ENCODE measurements at places on chromosomes 1 and 21.

GRCh38 chr1:246092136-246092535, 414.9 kb downstream of the SMYD3 start:
- DNase-seq: no peak

DNA sequence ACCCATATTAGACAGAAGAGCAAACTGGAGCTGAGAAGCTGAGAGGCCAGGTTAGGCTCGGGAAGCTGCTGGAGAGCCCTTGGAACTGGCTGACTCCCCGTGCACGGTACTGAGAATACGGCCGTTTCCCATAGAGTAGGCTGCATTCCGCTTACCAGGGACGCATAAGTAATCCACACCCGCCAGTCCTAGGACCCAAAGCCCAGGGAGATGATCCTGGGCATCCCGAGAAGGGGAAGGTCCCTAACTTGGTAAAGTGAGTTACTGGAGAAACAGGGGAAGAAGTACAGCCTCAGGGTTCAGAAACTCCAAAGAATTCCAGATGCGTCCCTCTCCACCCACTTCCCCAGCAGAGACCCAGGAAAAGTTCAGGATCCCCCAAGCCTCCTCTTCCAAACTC, 1.3 kb downstream of the LRRC38 start:
- no peak for DNase-seq

DNA sequence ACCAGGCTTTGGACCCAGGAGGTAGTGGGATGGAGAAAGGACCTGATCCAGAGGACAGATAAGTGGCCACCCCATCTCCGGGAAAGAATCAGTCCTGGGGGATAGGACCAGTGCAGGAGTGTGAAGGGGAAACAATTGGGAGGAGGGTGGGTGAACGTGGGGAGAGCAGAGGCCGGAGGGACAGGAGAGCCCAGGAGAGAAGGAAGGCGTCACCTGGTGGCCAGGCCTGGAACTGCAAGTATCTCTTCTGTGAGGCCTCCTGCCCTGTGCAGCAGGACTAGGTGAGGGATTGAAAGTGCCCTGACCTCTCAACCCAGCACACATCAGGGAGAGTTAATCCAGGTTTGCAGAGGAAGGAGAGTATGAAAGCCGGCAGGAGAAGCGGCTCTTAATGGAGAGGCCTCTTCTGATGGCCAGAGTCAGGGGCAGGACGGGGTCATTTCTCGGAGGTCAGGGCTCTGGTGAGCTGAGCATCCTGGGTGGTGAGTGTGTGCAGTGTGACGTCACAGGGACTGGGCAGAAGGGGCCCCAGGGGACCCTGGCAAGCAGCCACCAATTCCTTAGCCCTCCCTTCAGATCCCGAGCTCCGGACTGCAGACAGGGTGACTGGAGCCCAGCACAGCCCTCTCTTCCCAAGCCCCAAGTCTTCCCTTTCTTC, 9.2 kb upstream of the LAD1 start:
- peak; percentile 90 for DNase-seq

DNA sequence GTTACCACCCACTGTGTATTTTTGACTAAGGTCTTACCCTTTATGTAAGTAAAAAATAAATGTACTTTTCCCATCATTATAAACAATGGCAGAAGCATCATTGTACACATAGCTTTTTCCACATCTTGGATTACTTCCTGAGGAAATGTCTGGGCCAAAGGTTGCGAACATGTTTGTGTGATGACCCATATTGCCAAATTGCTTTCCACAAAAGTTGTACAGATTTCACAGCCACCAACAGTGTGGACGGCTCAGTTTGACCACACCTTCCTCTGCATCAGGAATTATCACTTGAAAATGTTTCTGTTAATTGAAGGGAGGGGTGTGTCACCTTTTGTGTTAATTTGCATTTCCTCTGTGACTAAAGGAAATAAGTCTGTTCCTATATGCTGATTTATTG, 25.7 kb downstream of the AKNAD1 start:
- DNase-seq: peak; percentile 82

DNA sequence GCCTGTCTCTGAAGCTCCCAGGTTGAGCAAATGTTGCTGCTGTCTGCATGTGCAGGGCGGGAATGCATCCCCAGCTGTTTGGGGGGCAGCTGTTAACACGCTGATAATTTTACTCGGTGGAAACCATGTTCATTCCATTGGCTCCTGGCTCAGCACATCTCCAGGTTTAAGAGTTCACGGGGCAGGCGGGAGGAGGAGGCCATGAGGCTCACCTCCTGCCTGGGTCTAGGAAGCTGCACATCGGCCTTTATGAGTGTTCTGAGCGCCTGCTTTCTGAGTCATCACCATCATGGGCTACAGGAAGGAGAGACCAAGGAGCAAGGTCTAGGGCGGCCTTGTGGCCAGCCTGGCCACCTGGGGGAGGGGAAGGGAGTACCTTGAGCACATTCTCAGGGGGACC, 29.7 kb downstream of the AJAP1 start:
- DNase-seq: no peak

- no peak for DNase-seq
Measured at GRCh38 chr21:45385549-45386050, 19.4 kb upstream of the COL18A1 start.

DNA sequence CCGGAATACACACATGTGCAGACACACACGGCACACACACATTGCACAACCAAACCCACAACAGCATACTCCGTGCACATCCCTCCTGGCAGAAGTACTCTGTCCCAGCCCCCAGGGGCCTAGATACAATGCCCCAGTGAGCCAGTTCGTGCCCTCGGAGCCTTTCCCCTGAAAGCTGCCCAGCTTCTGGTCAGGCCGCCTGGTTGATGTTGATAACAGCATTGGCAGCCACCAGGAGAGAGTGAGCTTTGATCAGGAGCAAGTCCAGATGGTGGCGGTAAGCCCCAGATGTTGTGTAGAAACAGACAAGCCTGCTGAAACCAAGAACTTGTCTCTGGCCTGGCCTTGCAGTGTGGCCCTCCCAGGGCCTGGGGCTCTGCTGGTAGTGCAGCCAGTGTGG, 109.1 kb downstream of the GRIK3 start:
- no peak for DNase-seq

GRCh38 chr1:65584399-65584798, 163.9 kb downstream of the LEPR start:
- no peak for DNase-seq

DNA sequence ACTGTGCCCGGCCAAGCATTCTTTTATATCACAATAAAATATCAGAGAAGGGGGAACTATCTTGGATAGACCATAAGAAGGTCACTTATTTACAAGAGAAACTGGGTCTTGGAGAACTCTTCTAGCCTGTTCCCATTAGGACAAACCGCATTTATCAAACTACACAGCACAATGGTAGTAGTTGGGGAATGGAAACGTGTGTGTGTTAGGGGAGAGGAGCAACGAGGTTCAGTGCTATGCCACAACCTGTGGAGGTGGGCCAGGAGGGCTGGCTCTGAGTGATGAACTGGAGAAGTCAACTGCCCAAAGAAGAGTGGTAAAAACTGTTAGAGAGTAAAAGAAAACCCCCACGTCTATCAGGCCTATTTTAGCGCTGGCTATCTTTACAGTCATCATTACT, 1.6 kb downstream of the DONSON start:
- no peak for DNase-seq

DNA sequence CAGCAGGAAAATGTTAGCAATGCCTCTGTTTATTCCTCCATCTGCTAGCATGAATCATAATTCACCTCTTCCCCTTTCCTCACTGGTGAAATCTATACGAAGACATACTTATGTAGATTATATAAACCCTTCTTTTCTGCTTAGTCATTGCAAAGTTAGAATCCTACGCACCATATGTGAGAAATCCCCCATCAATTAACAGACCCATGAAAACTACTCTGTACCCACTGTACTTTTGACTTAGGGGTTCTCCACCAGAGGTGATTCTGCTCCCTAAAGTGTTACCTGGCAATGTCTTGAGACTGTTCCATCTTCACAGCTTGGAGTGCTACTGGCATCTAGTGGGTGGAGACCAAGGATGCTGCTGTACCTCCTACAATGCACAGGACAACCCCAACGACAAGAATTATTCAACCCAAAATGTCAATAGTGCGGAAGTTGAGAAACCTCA, 49.6 kb upstream of the KCTD3 start:
- DNase-seq: peak; percentile 79

- DNase-seq: no peak
Measured at GRCh38 chr1:177771688-177772087, 198.2 kb downstream of the SEC16B start.

- peak; percentile 81 for DNase-seq
Measured at GRCh38 chr1:47424336-47424982, 8.4 kb downstream of the FOXE3 start.

DNA sequence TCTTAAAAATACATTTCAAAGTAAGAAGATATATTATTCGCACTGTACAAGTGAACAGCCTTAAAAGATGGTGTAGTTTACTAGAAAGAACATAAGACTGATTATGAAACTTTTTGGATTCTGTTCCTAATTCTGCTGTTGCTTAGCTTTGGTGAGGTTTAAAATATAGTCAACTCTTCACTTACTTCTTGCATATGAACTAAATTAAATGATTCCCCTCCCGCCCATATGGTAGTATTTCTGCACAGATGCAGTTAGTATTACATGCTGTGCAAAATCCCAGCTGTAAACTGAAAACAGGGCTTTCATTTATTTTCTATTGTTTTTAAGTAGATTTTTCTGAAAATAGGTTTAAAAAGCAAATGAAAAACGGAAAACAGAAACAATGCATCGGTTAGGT, 345.4 kb upstream of the NCAM2 start:
- no peak for DNase-seq

DNA sequence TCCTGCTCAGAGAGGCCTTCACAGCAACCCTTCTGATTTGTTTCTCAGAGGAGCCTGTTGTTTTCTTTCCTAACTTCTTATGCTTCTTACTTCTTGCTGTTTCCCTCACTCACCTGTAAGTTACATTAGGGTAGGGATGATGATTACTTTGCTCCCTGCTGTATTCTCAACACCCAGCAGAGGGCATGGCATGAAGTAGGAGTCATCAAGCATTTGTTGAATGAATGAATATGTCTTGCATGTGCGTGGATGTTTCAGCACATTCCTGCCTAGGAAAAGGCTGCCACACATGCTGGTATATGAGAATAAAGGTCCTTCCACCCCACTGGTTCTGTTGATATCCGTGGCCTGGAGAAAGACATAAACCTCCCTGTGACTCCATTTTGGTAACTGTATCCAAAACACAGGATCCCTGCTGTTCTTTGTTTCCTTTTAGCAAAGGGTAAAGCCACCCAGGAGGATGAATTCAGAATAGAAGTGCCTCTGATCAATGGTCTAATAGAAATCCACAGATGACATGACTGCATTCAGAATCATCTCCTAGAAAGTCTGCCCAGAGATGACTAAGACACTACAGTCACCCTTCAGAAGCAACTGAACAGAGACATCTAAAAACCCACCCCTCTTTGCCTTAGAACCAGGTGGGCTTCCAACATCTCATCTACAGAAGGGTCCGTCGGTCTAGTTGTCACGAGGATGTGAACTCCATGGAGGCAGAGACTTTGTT, 168.8 kb downstream of the ZSCAN20 start:
- DNase-seq: peak; percentile 45

GRCh38 chr1:5830771-5831599, 161.2 kb downstream of the NPHP4 start:
- DNase-seq: no peak

DNA sequence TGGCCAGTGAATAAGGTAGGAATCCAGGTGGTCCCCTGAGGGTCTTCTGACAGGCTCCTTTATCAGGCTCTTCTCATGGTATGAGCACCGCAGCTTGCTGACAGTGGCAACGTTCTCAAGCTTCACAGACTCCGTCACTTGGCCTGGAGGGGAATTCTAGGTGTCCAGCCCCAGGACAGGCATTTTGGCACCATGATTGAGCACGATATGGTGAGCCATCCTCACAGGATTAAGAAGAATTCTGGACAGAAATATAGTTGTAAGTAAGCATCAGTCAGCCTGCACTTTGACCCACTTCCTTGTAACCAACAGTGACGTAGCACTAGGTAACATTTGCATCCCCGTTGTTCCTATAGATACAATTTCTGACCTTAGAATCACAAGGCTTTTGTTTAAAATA, 30.5 kb upstream of the KIF26B start:
- DNase-seq: no peak

- DNase-seq: no peak
Measured at GRCh38 chr21:33865176-33865575, 50.4 kb downstream of the ATP5PO start.

GRCh38 chr21:33852485-33852884, 63.1 kb downstream of the ATP5PO start:
- DNase-seq: no peak

DNA sequence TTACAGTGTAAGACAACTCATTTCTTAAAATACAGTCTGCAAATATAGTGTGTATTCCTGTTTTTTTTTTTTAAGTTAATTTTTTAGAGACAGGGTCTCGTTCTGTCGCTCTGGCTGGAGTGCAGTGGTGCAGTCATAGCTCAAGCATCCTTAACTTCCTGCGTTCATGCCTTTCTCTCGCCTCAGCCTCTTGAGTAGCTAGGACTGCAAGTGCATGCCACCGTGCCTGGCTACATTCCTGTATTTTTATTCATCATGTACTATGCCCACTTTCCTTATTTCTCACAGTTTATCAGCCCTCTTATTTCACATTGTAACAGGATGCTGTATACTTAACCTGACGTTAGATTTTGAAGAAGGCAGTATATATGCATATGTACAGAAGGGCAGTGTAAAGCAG, 26.7 kb downstream of the MIER1 start:
- no peak for DNase-seq

DNA sequence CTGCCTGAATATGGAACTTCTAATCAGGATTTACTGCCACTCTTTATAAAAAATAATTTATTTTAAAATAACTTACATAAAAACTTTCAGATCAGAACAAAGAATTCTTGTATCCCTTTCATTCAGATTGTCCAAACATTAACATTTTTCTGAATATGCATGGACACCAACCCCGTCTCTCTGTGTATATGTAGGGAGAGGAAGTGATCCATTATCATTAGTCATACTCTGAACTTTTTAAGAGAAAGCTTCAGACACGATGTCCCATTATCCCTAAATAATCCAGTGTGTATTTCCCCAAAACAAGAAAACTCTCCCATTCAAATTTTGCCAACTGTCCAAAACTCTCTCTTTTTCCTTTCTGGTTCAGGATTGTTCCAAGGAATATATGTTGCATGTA, 122.3 kb upstream of the CXADR start:
- DNase-seq: no peak

DNA sequence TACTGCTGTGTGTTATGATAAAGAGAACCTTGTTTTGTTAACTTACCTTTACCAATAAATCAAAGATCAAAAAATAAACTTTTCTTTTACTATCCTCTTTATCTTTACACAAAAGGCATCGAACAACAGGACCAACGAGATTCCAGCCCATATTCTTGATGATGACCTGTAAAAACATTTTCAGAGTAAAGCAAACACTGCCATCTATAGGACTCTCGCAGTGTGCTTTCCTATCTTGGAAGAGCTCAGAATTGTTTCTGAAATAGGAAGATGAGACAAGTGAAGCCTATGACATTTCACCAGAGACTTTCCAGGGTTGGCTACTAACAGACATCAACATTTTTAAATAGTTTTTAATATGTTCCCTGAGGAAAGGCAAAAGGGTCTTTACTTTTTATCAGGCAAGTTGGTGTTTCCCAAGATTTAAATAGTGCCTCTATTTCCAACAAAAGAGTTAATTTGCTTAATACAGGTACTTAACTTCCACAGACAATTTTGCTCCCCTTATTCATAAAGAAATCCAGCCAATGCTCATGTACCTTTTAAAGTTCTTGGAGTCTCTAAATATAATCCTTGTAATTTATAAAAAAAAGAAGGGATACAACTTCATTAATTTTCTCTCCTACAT, 7.3 kb downstream of the GLMN start:
- peak; percentile 63 for DNase-seq

GRCh38 chr21:36780861-36781260, 81.9 kb downstream of the SIM2 start:
- DNase-seq: no peak

- DNase-seq: no peak
Measured at GRCh38 chr1:210415846-210416448, 87.2 kb downstream of the HHAT start.

All from MCF 10A (cell line).